ENCODE measurements at places on chromosomes 11 and 22. TPM values are rescaled to one million over a fixed set of nuclear protein-coding genes. Genes with fewer than 3 reads are reported as not detected.
A peak's percentile ranks its signal among the peaks of the same experiment; 100 is the strongest.

LRRC4C gene
- 5.6 TPM for total RNA-seq

DNA sequence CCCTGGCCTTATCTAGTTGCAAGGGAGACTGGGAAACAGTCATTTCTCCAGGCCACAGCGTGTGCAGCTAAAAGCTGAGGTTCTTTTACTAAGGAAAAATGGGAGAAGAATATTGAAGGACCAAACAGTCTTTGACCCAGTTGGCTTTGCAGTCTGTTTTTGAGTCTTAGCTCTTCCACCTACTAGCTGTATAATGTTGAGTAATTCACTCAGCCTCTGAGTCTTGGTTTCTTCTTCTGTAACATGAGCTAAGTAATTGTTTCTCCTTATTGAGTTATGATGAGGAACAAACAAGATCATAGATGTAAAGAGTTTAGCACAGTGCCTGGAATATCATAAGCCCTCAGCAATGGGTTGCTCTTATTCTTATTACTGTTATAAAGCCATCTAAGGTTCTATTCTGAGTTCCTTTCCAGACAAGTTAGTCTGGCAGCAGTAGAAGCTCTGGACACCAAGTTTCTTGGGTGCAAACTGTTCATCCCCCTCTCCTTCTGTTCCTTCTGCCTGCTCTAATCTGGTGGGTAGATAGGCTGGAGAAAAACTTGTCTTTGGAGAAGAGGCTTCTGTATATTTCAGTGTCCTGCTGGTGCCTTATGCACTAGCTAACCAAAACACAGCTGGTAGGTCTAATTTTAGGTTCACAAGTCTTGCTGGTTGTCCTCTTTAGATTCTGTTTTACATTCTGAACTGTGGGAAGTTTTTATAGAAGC is 13.5 kb downstream of the TRIM44 start:
- DNase-seq = no peak
- H3K36me3 ChIP-seq = no peaks in the 10 kb centered on the region
- H3K4me1 ChIP-seq = peaks cover 25% of the 10 kb centered on the region

DNA sequence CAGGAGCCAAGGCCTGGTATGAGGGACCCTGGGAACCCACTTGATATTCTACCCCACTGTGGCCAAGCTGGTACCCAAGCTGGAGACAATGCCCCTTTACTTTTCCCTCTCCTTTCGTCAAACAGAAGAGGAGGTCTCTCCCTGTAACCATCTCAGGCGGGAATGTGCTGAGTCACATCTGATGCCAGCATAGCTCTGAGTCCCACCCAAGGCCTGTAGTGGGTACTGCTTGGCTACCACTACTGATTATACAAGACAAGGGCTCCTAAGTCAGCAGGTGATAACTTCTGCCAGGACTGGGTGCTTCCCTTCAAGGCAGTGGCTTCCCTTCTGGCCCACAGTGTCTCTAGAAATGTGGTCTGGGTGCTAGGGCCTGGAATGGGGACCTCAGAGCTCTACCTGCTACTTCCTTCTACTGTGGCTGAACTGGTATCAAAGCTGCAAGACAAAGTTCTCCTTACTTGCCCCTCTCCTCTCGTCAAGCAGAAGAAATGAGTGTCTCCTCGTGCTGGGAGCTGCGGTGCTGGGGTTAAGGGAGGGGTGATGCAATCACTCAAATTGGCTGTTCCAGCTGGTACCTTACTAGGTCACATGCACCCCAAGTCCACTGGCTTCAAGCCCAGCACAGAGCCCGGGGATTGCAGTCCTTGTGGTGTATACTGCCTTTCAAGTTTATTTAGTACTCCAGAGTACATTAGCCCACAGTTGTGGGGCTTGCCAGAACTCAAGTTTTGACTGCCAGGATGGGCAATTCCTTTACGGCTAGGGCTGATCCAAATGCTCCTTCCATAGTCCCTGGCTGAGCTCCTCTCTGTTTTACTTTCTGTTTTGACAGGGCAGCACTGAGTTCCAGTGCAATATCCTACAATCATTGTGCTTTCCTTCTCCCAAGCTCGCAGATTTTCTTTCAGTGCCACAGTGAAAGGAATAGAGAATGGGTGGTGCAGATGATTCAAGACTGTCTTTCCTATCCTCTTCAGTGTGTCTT is 419.7 kb upstream of the CNTN5 start:
- DNase-seq = no peak
- no peak overlapping the region for H3K27ac ChIP-seq
- no peaks in the 10 kb centered on the region for H3K4me1 ChIP-seq

TRIM48 gene
- not detected for total RNA-seq

- H3K36me3 ChIP-seq = no peaks in the 10 kb centered on the region
- no peaks in the 10 kb centered on the region for H3K4me1 ChIP-seq
- H3K4me3 ChIP-seq = no peak overlapping the region
- H3K27ac ChIP-seq = no peak overlapping the region
Observed at GRCh38 chr22:49746065-49746464, 81.6 kb downstream of the BRD1 start.

- H3K36me3 ChIP-seq = no peaks in the 10 kb centered on the region
- no peak overlapping the region for H3K4me3 ChIP-seq
- H3K27me3 ChIP-seq = no peaks in the 10 kb centered on the region
- no peak overlapping the region for H3K27ac ChIP-seq
Observed at GRCh38 chr22:36838119-36839030, 21.5 kb upstream of the PVALB start.

ZC3H12C gene
- 16.7 TPM for total RNA-seq

- H3K4me3 ChIP-seq = no peak overlapping the region
- peaks cover 15% of the 10 kb centered on the region for H3K4me1 ChIP-seq
- no peak for DNase-seq
- no peaks in the 10 kb centered on the region for H3K36me3 ChIP-seq
- no peaks in the 10 kb centered on the region for H3K27me3 ChIP-seq
Observed at GRCh38 chr11:71284525-71285092, 32.2 kb upstream of the SHANK2 start.

- H3K27ac ChIP-seq = peak overlapping the region; percentile 80
- H3K27me3 ChIP-seq = no peaks in the 10 kb centered on the region
- H3K4me1 ChIP-seq = peaks cover 34% of the 10 kb centered on the region
- DNase-seq = no peak
- H3K36me3 ChIP-seq = no peaks in the 10 kb centered on the region
Observed at GRCh38 chr11:1559111-1559951, 12.7 kb downstream of the DUSP8 start.

DNA sequence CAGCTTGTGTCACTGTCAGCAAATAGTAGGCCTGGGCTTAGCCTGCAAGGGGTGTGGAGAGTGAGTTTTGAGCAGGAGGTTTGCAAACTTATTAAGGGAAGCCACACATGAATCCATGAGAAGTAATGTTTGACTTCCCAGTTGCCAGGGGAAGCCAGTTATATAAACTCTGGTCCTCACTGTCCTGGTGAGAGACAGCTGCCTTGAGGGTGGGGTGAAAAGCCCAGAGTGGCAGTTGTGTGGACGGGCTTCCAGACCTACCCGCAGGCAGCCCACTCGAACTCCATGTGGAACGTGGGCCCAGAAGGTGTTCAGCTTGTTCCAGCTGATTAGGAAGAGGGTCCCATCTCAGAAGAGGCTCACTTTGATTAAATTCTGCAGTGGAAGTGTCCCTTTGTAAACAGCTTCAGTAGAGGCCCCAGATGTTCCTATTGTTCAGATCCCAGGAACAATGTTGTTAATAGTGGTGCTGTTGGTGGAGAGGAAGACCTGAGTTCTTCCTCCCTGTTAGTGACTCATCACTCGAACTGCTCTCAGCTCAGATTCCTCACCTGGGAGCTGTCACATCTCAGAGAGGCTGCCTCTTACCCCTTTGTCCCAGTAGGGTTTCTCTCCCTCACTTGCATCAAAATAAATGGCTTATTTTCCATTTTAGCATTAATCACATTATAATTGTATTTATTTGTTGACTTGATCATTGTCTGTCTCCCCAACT is 63.4 kb downstream of the GRAMD1B start:
- H3K36me3 ChIP-seq = no peaks in the 10 kb centered on the region
- no peak overlapping the region for H3K27ac ChIP-seq
- H3K27me3 ChIP-seq = no peaks in the 10 kb centered on the region

- peaks cover 64% of the 10 kb centered on the region for H3K4me1 ChIP-seq
- no peak for DNase-seq
- H3K36me3 ChIP-seq = no peaks in the 10 kb centered on the region
- no peak overlapping the region for H3K27ac ChIP-seq
Observed at GRCh38 chr11:8083871-8084281, 2.9 kb downstream of the TUB start.

DNAJB13 gene
- total RNA-seq = not detected

GRCh38 chr22:30040499-30041260 is 39.6 kb upstream of the HORMAD2 start:
- H3K27me3 ChIP-seq = no peaks in the 10 kb centered on the region
- no peak for DNase-seq

GRCh38 chr22:33853200-33854097 is 66.8 kb downstream of the LARGE1 start:
- no peak for DNase-seq
- no peaks in the 10 kb centered on the region for H3K36me3 ChIP-seq
- H3K4me3 ChIP-seq = peak overlapping the region; percentile 55
- peak overlapping the region; percentile 81 for H3K27ac ChIP-seq

- H3K27ac ChIP-seq = no peak overlapping the region
- DNase-seq = no peak
- no peaks in the 10 kb centered on the region for H3K4me1 ChIP-seq
- no peak overlapping the region for H3K4me3 ChIP-seq
Observed at GRCh38 chr11:34536056-34536455, 22.5 kb upstream of the ELF5 start.

TMPRSS4 gene
- 20.9 TPM for total RNA-seq

DNA sequence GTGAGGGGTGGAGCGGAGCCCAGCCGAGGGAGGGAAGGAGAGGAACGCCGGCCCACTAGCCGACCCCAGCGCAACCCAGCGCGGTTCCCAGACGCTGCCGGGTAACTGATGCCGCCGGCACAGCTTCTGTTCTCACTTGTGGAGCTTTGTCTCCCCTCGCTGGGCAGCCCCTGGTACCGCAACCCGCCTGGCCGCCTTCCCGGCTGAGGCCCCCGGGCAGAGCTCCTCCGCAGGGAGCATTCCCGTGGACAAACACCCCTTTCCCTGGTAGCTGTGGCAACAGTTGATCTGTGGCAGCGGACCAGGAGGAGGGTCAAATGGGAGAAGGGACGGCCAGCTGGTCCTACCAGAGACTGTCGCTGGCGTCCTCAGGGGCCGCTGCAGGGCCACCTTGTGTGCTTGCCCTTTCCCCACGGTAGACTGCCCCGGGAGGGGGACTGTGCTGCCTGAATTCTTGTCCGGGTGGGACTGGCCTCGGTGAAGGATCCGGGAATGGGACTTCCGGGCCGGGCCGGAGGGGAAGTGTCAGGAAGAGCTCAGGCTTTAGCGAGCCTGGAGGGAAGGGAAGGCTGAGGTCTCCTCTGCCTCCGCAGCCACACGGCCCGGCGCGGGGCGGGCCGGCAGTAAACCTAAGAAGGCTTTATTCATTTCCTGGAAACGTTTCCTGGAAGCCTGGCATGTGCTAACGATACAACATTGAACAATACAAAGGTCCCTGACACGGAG is 468.0 kb downstream of the OPCML start:
- H3K4me3 ChIP-seq = peak overlapping the region; percentile 46
- H3K27me3 ChIP-seq = no peaks in the 10 kb centered on the region
- H3K4me1 ChIP-seq = no peaks in the 10 kb centered on the region
- no peak overlapping the region for H3K27ac ChIP-seq
- no peak for DNase-seq
